ENCODE measurements at places on chromosomes 12 and 14.

GRCh38 chr12:53795927-53796326 is 44.1 kb upstream of the CISTR start:
- no peak for DNase-seq
- H3K4me3 ChIP-seq: no peak overlapping the region
- no peaks in the 10 kb centered on the region for H3K36me3 ChIP-seq
- no peaks in the 10 kb centered on the region for H3K4me1 ChIP-seq
- no peak overlapping the region for H3K27ac ChIP-seq

DNA sequence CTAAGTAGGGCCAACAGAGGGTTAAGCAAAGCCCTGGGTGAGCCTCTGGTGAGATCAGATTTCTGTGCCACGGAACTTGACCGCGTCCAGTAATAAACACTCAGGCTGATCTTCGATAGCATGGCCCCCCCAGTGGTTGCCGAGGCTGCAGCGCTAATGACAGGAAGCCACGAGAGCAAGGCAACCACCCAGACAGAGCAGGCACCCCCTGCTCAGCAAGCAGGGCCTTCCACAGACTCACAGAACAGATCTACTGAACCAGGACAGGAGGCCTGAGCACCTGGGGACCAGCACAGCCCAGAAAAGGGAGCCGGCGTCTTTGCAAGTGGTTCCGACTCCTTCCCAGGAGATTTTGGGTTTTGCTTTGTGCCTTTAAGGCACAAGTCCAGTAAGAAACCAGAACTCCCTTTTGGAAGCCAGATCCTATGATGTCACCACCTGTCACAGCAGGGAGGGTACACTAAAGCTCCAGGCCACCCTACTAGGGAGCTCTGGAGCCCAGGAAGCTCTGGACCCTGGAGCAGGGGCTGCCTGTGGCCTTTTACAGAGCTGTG is 42.3 kb downstream of the BCL11B start:
- H3K4me1 ChIP-seq: peaks cover 9% of the 10 kb centered on the region
- no peaks in the 10 kb centered on the region for H3K36me3 ChIP-seq
- DNase-seq: no peak
- peak overlapping the region; percentile 71 for H3K27ac ChIP-seq
- H3K4me3 ChIP-seq: no peak overlapping the region

- H3K4me1 ChIP-seq: no peaks in the 10 kb centered on the region
- no peaks in the 10 kb centered on the region for H3K36me3 ChIP-seq
- no peak for DNase-seq
- H3K4me3 ChIP-seq: no peak overlapping the region
These were observed 35.7 kb upstream of the TMEM263 start for GRCh38 chr12:106919910-106920544.

DNA sequence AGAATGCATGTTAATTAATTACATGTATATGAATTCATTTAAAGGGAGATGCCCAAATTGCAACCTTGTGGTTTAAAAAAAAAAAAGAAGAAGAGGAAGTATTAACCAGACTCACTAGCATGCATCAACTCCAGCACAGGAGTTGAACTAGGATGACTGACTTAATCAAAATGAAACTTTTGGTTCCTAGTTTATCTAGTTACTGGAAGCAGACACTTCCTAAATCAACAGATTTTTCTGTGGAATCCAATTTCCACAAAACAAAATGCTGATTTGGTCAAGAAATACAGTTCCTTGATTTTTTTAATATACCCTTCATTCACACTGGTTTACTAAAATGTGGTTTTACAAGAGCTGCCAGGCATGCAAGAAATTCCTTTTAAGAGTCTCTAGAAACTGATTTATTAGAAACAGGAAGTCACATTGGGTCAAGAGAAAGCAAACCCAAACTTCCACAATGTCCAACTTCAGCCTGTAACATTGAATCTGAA is 41.6 kb downstream of the ITPR2 start:
- H3K27me3 ChIP-seq: no peaks in the 10 kb centered on the region
- no peak overlapping the region for H3K27ac ChIP-seq
- no peak overlapping the region for H3K4me3 ChIP-seq
- H3K4me1 ChIP-seq: peaks cover 16% of the 10 kb centered on the region
- DNase-seq: no peak

GRCh38 chr12:13661005-13661887 is 320.2 kb downstream of the GRIN2B start:
- no peak overlapping the region for H3K4me3 ChIP-seq
- DNase-seq: no peak
- no peaks in the 10 kb centered on the region for H3K27me3 ChIP-seq
- H3K4me1 ChIP-seq: no peaks in the 10 kb centered on the region

- no peak overlapping the region for H3K27ac ChIP-seq
- no peaks in the 10 kb centered on the region for H3K36me3 ChIP-seq
- DNase-seq: no peak
- H3K4me1 ChIP-seq: no peaks in the 10 kb centered on the region
- H3K4me3 ChIP-seq: no peak overlapping the region
- H3K27me3 ChIP-seq: no peaks in the 10 kb centered on the region
These were observed 36.6 kb downstream of the PCNX1 start for GRCh38 chr14:70943838-70944237.

DNA sequence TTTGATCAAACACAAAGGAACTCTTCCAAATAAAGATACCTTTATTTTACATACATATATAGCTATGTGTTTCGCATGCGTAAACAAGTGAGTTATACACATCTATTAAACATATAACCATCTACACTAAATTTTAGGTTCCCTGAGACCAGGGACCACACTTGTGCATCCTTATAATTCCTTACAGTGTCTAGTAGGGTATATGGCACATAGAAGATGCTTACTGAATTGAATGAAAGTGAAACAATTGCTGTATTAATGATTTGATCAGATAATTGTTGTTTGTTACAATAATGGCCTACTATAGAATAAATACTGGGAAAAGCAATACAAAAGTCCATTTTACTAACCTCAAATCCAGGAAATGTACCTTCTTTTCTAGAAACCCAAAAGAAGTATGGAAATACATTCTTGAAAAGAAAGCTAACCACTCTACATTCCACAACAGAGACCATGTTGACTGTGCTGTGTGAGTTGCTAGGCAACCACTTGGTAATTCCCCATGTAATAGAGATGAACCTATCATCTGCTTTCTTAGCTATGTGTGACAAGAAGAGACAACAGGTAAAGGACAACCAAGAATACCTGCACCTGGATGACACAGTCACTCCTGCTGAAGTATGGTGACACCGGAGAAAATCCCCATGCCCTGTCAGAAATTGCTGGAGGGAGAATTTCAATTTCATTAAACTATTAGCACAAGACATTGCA is 11.9 kb upstream of the CIPC start:
- no peak overlapping the region for H3K4me3 ChIP-seq
- DNase-seq: no peak
- no peak overlapping the region for H3K27ac ChIP-seq
- H3K4me1 ChIP-seq: peaks cover 43% of the 10 kb centered on the region
- no peaks in the 10 kb centered on the region for H3K27me3 ChIP-seq
- no peaks in the 10 kb centered on the region for H3K36me3 ChIP-seq

- H3K4me1 ChIP-seq: peaks cover 65% of the 10 kb centered on the region
- peak overlapping the region; percentile 98 for H3K27ac ChIP-seq
- DNase-seq: no peak
- no peaks in the 10 kb centered on the region for H3K27me3 ChIP-seq
- H3K36me3 ChIP-seq: no peaks in the 10 kb centered on the region
These were observed 245.3 kb downstream of the ZFP36L1 start for GRCh38 chr14:68547305-68548193.

DNA sequence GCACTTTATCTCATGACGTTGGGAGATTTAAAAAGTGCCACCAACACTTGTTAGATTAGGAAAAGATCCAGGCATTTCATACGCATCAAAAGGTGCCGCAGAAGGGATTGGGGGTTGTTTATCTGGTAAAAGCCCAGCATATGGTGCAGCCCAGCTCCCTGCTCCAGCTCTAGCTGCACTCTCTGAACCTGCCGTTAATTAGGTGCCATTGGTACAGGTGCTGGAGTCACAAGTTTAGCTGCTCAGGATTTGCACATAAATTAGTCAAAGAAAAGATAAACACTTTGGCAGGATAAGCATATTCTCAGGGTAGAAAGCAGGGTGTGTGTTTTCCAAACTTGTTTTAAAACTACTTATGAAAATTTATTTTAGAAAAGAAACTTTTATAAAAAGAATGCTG is 932.6 kb upstream of the TMEM132C start:
- H3K27me3 ChIP-seq: no peaks in the 10 kb centered on the region
- DNase-seq: no peak
- H3K36me3 ChIP-seq: no peaks in the 10 kb centered on the region
- H3K27ac ChIP-seq: no peak overlapping the region

- no peaks in the 10 kb centered on the region for H3K36me3 ChIP-seq
- H3K27ac ChIP-seq: no peak overlapping the region
- DNase-seq: no peak
- no peak overlapping the region for H3K4me3 ChIP-seq
- peaks cover 14% of the 10 kb centered on the region for H3K4me1 ChIP-seq
These were observed 268.1 kb downstream of the CACNA1C start for GRCh38 chr12:2320841-2321240.
